Peyer's patch (tissue), 4 donors: ENCODE measurements at places on chromosomes 6 and 20. TPM values are rescaled to one million over a fixed set of nuclear protein-coding genes. Genes with fewer than 3 reads are reported as not detected.

DNA sequence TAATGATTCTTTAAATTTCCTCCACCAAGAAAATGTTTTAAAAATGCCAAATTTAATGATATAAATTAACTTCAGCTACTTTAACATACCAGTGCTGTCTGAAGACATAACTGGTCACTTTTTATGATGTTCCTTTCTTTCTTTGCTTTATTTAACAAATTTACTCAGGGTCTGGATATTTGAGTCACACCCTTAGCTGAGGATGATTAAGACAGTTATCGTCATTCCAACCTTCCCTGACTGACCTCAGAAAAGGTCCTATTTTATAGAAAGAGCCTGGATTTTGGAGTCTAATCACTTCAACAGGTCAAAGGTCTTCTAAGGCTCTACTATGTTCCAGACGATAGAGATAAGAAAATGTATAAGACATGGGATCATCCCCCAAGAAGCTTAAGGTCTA is 47.4 kb upstream of the CEP162 start:
- H3K4me1 ChIP-seq = no peaks in the 10 kb centered on the region
- no peak overlapping the region for H3K4me3 ChIP-seq
- no peaks in the 10 kb centered on the region for H3K27me3 ChIP-seq
- DNase-seq = no peak
- H3K27ac ChIP-seq = no peak overlapping the region
- no peaks in the 10 kb centered on the region for H3K36me3 ChIP-seq

- H3K36me3 ChIP-seq = no peaks in the 10 kb centered on the region
- DNase-seq = no peak
- H3K4me1 ChIP-seq = no peaks in the 10 kb centered on the region
- no peaks in the 10 kb centered on the region for H3K27me3 ChIP-seq
- H3K27ac ChIP-seq = no peak overlapping the region
- no peak overlapping the region for H3K4me3 ChIP-seq
Observed at GRCh38 chr20:36330091-36330490, 24.0 kb downstream of the DLGAP4 start.

VSX1 gene
- total RNA-seq = not detected

PRDM1 gene
- total RNA-seq = 12.8 TPM

ITPR3 gene
- total RNA-seq = 208 TPM
